ENCODE measurements at places on chromosomes 1 and 21. TPM values are rescaled to one million over a fixed set of nuclear protein-coding genes. Genes with fewer than 3 reads are reported as not detected.

Gene TAF5L
- 31.8 TPM for total RNA-seq

Gene GJA4
- total RNA-seq = not detected

Gene ELF3
- total RNA-seq = 0.10 TPM

DNA sequence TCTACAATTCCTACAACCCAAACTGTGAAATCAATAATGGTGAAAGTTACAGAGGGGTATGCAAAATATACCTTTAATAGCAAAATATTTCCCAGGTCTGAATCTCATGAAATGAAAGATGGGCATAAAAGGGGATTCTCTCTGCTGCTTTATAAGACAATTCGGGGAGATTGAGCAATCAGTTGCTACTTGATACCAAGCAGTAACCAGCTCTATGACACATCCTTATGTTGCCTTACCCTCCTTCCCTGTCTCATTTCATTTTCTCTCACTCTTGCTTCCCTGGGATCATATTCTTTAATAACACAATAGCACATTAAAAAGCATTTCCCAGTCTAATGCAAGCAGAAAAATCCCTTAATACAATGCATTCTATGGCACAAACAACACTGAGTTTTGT lies 29.0 kb downstream of the ZSWIM5 start:
- no peaks in the 10 kb centered on the region for H3K27me3 ChIP-seq
- H3K4me3 ChIP-seq = no peak overlapping the region
- H3K27ac ChIP-seq = no peak overlapping the region
- H3K36me3 ChIP-seq = no peaks in the 10 kb centered on the region
- H3K4me1 ChIP-seq = peaks cover 5% of the 10 kb centered on the region

DNA sequence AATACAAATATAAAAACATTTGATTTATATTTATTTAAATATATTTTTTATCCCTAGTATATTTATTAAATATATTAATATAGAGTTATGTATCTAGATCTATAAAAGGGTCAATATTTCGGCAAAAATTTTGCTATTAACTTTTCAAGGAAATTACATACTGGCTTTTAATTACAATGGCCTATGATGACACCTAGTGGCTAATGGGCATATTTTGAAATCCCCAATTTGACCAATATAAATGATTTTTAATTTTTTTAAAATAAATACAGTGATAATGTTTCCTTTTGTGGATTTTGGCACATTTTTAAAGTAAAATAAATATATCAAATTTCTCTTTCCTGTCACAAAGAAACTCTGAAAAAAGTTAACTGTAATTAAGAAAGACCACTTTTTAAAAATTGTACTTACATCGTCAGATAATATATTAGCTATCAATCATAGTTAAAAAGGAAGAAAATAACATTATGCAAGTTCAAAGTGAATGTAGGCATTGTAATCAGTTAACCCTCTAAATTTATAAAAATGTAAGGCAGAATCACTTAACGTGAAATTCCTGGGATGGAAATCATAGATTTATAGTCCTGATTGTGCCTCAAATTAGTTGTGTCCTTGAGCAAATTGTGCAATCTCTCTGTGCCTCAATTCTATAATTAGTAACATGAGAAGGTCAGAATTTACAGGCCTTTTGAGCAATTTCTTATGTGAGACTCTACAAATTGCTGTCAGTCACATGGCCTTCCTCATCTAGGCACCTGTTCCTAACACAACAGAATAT lies 25.6 kb upstream of the RGS13 start:
- H3K4me3 ChIP-seq = no peak overlapping the region
- peak; percentile 49 for DNase-seq
- no peaks in the 10 kb centered on the region for H3K27me3 ChIP-seq
- no peaks in the 10 kb centered on the region for H3K4me1 ChIP-seq
- no peaks in the 10 kb centered on the region for H3K36me3 ChIP-seq

All from MCF 10A (cell line).